ENCODE measurements at places on chromosomes 3 and 15.

GRCh38 chr15:89665449-89666181 is 10.3 kb upstream of the KIF7 start:
- peak; percentile 45 for DNase-seq

DNA sequence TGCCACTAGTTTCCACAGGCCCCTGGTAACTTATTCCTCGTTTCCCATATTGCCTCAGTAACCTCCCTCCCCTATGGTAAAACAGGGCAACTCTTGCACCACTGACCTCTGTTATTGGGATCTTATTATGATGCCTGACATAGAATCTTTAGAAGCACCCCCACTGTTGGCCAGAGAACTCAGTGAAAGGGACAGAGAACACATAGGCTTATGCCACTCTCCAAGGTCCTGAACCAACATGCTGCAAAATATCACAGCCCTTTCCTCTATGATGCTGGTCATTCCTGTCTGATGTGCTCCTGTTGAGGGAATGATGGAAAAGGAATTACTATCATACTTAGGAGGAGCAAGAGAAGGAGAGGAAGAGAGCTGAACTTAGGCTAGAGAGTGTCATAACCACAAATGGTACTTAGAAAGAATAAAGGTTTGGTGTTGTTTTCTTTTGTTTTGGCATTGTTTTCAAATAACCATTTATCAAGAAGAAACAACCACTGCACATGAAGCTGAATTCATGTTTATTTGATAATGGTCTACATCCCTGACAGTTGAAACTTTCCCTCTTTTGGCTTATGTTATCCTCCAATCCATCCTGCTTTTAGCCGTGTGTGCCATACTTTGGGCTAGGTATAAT is 330.2 kb downstream of the EPHB1 start:
- peak; percentile 16 for DNase-seq

- peak; percentile 7 for DNase-seq
Measured at GRCh38 chr3:124281453-124282316, 289.8 kb upstream of the ROPN1 start.

DNA sequence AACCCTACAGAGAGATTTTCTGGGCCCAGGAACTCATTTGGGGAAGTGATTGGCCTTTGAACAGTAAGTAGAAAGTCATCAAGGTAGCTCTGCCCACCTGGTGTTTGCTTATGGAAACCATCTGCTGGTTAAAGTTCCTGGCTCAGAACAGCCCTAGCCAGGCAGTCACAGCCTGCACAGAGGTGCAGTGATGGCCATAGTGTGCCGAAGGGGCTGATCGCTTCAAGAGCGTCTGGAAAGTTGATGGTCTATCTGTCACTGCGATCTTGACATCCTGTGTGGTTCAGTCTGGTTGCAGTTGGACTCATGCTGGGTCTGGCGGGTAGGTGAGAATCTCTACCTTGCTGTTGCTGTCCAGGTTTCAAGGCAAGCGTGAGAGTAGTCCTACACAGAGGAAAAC is 151.6 kb downstream of the SLCO3A1 start:
- no peak for DNase-seq

DNA sequence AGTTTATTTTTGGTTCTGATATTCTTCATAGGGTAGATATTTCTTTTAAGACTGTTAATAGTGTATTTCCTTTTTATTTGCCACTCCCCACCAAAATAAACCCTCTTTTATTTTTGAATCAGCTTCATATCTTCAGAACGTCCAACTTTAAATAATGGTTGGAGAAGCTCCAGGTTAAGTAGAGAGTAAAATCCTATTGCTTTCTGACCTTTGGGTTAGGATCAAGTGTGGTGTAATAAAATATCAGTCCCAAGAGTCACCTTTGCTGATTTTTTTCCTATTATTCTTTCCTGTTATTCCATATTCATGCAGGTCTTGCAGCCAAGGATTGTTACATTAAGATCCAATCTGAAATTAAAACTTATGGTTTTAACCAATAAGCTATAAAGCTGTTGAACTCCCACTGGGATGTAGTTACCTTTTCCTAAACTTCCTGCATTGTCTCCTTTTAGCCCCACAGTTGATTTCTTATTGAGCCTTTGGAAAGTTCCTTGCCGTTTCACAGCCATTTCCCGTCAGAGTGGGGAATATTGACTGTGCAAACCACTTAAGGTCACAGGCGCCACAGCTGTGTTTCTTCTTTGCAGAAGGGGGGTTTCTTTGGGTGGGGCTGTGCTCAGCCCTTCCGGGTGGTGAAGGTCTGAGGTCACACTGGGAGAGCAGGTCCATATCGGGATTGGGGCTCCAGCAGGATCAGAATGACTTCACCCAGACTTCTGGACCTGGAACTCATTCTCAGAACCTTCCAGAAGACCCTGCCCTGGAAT is 287.3 kb upstream of the CTDSPL start:
- no peak for DNase-seq

GRCh38 chr3:184399410-184399809 is 19.6 kb downstream of the CHRD start:
- peak; percentile 92 for DNase-seq

DNA sequence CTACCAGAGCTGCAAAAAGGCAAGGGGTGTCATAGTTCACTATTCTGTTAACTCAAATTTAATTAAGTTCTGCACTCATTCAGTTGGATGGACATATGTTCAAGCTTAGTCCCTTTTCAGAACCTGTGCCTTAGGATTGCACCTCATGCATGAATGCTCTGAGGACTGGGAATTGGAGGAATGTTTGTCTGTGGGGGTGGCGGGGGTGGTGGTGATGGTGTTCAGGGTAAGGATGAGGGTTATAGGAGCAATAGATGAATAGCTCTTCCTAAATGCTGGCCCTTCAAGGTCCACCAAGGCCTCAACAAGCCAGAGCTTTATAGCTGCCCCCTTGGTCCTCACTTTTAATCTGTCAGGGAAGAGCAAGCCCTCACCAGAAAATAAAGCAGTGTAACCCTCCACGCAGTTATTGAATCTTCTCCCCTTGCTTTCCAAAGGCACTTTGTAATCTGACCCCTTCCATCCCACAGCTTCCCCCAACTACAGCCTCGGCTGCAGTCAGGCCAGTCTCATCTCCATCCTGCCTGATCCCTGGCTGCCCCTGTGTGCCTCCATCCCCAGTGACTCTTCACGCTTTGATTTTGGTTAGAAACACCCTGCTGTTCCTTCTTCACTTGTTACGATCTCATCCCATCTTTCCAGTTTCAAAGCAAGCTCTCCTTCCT is 221.6 kb upstream of the LMCD1 start:
- DNase-seq, result no peak

DNA sequence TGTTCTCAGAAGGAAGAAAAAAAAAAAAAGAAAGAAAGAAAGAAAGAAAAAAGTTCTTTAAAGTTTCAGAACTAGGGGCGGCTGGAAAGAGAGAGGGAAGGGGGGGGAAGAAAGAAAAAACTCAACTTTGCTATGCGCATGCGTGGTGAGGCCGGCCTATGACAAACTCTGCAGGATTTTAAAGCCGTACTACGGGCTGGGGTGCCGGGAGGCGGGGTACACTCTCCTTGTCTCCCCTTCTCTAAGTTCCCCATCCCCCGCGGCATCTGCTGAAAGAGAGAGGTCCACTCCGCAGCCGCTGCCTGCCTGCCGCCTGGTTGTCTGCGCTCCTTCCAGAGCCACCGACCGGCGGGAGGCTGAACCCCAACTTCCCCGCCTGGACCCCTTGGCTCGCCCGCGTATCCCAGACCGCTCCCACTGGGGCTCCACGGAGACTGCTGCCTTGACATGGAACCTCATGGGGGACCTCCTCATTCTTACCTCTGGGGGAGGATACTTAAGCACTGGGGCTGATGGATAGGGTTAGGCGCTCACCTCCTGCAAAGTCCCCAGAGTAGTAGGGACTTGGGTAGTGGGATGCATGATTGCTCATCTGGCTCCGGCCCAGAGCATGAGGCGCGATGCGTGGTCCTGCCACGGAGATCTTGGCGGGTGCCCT is 1.4 kb upstream of the WNT5A start:
- DNase-seq, result peak; percentile 74

DNA sequence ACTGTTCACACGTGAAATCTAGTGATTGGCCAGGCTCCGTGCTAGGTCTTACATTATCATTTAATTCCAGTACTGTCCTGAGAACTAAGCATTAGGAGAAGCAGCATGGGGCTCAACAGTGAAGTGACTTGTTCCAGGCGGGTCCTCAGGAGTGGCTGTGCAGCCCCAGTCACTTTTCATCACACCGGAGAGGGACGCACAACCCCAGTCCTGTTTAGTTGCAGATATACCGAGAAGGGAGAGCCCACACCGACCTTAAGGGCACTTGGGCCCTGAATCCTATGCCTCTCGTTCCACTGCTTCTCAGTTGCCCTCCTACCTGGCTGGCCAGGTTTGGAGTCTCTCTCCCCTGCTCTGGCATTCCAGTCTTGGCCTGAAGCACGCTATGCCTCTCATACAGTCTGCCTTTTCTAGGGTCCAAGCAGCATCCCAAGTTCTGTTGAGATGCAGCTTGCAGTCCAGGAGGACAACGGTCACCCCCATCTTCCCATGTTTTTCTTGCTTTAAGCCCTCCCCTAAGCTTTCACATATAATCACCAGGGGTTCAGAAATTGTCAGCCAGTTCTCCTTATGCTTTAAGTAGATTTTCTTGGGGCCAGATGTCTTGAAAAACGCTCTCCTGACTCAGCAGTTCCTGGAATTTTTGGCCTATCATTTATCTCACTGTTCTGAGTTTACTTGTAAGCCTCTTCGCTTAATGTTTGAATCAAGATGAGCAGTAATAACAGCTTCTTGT is 10.1 kb downstream of the FAM131A start:
- peak; percentile 56 for DNase-seq
